ENCODE measurements at places on chromosomes 7 and 10.

- DNase-seq, result no peak
These were observed 789.8 kb downstream of the PHTF2 start for GRCh38 chr7:78588393-78588792.

- peak; percentile 39 for DNase-seq
These were observed 1.1 kb downstream of the RRP12 start for GRCh38 chr10:97399843-97400545.

- no peak for DNase-seq
These were observed 3.2 kb downstream of the NYAP1 start for GRCh38 chr7:100486753-100487446.

DNA sequence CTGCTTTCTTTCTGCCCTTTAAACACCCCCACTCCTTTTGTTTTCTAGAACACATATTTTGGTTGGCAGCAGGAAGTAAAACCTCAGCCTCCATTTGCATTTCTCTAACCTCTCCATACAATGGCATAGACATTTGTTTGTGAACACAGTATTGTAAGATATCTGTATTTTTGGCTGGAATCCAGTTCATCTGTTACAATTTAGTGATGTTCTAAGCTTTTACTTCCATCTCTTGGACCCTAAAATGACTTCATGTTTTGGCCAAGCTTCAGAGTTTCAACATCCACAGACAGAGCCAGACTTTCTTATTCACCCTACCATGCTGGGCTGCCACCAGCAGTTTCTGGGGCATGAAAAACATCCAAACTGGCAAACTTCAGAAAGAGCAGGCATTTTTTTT, 21.1 kb upstream of the AUTS2 start:
- no peak for DNase-seq

- no peak for DNase-seq
These were observed 229.2 kb downstream of the CELF2 start for GRCh38 chr10:11246752-11247467.

DNA sequence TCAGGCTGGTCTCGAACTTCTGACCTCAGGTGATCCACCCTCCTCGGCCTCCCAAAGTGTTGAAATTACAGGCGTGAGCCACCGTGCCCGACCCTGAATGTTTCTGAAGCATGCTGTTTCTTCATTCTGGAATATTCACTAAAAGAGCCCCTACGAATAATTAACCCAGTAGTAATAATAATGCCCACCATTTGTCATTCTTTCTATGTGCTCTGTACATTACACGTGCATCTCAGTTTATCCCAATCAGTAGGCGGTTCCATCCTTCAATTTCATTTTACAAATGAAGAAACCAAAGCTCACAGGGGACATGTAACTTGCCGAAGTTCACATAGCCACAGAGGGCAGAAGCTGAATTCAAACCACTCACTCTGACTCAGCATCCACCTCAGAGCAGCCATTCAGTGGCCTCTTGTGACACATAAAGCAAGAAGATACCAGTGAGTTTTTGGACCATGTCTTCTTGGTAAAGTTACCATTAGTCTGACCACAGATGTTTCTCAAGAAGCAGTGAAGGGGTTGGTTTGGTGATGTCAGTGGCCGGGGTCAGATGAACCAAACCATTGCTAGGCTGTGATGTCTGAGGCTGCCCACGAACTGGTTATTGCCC, 71.9 kb upstream of the DUSP5 start:
- no peak for DNase-seq

- DNase-seq, result no peak
These were observed 68.9 kb downstream of the KLF6 start for GRCh38 chr10:3716093-3716492.

DNA sequence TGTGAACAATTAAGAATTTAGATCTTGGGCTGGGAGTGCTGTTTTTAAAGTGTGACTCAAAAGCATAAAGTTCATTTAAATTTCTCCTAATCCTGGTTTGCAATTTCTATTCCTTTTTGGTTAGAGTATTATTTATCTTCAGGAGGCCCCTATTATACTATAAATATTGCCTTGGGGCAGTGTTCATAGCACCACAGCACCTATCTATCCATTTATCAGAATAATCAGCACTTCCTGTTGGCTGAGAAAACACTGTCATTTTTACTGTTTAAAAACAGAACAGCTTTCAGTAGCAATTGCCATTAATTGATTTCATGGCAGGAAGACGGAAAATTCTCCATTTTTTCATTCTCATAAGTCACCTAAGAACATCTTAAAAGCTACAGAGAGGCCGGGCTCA, 111.4 kb downstream of the KIAA1217 start:
- no peak for DNase-seq

- no peak for DNase-seq
These were observed 34.5 kb upstream of the CUX1 start for GRCh38 chr7:101782896-101783295.

All from NCI-H1417 (cell line).